ENCODE measurements at places on chromosomes 16 and 17.

GRCh38 chr16:79790854-79791253 lies 190.3 kb upstream of the MAF start:
- no peak for DNase-seq

GRCh38 chr16:89892055-89892630 lies 18.8 kb downstream of the TCF25 start:
- no peak for DNase-seq

GRCh38 chr17:61208301-61209105 lies 191.1 kb upstream of the TBX2 start:
- no peak for DNase-seq

DNA sequence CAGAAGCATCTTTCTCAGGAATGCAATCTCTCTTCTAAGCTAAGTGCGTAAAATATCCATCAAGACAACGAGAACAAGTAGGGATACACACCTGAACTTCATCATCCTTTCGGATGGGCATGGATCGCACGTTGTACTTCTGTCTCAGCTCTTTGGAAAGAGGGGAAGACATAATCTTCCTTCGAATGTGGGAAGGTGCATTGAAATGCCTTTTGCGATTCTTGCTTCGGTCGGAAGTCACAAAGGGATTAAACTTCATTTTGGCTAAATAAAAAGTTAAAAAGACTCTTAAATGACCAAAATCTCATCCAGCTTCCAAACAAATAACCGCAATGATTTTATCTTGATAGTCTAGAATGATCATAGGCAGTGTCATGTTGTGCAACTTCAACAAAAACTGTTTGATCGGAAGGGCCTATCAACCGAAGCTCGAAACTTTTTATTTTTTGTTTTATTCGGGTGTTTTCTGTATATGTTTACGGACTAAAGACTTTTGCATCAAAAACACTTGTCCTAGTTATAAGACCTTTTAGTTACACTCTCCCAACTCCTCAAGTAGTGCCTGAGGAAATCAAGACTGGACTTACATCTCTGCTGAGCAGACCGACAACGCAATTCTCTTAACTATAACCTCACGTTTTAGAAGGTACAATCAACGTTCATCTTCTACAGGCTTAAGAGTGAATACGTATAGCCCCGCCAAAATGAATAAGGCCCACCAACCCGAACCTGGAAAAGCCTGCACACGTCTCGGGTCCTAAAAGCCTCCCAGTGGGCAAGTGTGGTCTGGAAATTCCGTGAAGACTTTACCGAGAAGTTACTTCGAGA lies 727 bp downstream of the RPL26 start:
- DNase-seq = no peak

DNA sequence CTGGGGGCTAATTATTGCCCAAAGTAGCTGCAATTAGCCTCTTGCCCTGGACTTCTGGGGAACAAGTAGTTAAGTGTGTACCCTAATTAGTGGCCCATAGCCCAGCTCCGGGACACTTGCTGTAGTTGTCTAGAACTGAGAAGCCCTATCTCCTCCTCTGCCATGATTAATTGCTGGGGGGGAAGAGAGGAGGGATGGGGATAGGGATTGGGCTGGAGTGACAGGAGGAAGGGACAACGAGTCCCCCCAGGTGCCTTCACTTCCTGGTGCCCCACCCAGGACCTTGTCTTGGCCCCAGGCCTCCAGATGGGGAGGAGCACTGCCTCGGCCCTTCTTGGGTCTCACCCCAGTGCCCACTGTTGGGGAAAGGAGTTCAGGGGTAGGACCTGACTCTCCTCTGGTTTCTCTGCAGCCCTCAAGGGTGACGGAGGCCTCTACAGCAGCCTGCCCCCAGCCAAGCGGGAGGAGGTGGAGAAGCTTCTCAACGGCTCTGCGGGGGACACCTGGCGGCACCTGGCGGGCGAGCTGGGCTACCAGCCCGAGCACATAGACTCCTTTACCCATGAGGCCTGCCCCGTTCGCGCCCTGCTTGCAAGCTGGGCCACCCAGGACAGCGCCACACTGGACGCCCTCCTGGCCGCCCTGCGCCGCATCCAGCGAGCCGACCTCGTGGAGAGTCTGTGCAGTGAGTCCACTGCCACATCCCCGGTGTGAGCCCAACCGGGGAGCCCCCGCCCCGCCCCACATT lies 17.4 kb downstream of the NGFR start:
- no peak for DNase-seq

DNA sequence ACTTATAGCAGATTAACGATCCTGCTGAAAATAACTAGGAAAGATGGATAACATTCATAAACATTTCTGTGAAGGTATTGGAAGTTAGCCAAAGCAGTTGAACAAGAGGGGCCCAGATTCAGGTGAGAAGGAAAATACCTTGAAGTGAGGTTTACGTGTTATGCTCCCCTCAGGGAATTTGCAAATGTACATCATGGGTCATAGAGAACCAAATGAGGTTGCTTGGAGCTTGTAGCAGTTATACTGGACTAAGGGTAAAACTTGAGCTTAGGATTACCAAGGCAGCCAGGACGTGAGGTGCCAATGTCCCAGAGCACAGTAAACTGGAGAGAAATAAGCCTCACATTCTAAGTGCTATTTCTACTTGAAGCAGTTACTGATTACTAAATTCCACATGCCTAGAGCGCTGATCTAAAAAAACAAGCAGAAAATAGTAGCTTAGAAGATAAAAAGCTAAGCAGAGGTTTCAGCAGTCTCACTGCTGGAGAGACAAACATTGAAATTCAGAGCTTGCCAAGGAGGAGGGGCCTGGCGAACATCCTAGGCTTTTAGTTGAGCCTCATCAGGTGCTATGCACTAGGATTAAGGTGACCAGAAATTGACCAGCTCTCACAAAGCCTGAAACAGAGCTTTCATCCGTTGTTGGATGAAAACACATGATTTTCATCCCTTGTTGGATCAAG lies 136.7 kb upstream of the FAM20A start:
- no peak for DNase-seq

DNA sequence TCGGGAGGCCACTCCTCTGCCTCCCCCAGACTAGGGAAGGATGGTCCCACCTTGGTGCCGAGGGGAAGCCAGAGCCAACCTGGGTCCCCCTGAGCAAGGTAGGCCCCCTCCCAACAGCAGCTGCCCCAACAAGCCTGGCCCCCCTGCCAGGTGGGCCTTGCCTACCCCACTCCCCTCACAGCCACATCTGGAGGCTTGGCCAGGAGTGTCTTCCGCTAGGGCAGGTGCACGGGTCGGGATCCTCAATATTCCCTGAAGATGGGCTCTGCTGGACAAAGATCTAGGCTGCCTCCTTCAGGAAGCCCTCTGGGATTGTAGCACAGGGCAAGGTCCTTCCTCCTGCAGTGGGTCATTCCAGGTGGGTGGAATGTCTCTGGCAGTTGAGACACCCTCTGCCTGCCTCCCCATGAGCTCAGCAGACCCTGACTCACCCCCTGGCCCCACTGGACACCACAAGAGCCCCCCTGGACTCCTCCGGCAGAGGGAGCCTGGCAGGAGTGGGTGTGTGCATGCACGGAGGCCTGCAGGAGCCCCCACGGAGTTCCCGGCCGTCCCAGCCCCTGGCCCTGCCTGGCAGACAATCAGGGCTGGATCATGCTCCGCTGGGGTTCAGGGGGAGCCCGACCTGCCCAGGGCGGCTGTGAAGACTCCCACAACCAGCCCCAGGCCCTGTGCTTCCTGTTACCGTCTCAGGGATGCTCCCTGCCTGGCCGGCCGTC lies 435 bp downstream of the C1QTNF8 start:
- DNase-seq = no peak

Data from activated T-cell treated with anti-CD3 and anti-CD28 coated beads, Interleukin-2, amount 50 U/mL, for 4 hours (primary cell).